Stimulated activated CD4-positive, alpha-beta T cell treated with anti-CD3 and anti-CD28 coated beads, Interleukin-1b, Interleukin-23, amount 100 ng/mL, for 1 hour (primary cell): ENCODE measurements at places on chromosomes 2 and 18.

- DNase-seq = no peak
These were observed 50.7 kb upstream of the PAIP2B start for GRCh38 chr2:71277536-71278103.

DNA sequence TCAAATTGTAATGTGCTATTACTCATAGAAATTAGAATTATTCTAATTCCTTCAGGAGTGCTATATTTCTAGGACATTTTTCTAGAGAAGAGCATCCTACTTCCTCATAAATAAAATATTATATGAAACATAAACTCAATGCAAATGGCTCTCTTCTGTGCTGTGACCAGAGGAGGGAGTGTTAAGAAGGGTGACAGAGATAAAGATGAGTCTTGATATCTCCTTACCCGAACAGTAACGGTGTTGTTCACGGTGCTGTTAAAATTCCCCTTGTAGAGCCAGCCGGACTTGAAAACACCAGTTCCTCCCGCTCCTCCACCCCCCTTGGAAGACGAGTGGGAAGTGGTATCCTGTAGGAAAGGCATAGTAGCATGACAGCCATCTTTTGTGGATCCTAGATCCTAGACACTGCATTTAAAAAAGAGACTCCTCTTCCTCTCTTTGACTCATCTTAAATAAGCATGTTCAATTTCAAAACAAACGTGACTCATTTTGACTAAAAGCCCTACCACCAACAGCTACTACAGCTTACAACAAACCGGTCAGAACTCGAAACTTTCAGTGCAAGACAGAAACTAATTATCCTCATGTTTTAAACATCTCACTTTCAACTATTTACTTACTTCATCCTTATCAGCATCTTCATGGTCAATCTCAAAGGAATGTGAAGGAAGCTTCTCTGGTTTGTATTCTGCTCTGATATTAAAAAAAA is 156.3 kb downstream of the DOCK10 start:
- no peak for DNase-seq

DNA sequence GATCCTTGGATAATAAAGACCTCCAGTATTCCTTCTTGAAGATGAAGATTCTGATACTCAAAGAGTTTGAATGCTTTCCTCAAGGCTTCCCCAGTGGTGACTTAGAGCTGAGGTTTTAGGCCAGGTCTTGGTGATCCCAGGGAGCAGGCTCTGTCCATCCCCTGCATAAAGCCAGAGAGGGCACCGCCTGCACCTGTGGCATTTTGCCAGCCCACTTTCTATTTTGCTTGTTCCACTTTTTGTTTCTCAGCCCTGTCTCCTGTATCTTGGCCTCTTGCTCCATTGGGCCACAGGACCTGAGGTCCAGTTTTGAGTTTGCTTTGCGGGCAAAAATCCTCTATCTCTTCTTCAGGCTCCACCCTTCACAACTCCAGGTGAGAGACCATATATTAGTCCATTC is 6.7 kb upstream of the SCYGR1 start:
- no peak for DNase-seq

GRCh38 chr2:43312755-43313641 is 86.6 kb upstream of the ZFP36L2 start:
- no peak for DNase-seq

- DNase-seq = no peak
These were observed 20.8 kb downstream of the MSH6 start for GRCh38 chr2:47803770-47804169.

- no peak for DNase-seq
These were observed 9.9 kb downstream of the PRKAG3 start for GRCh38 chr2:218821605-218822211.

GRCh38 chr2:171327043-171327496 is 106.7 kb downstream of the METTL8 start:
- DNase-seq = no peak

DNA sequence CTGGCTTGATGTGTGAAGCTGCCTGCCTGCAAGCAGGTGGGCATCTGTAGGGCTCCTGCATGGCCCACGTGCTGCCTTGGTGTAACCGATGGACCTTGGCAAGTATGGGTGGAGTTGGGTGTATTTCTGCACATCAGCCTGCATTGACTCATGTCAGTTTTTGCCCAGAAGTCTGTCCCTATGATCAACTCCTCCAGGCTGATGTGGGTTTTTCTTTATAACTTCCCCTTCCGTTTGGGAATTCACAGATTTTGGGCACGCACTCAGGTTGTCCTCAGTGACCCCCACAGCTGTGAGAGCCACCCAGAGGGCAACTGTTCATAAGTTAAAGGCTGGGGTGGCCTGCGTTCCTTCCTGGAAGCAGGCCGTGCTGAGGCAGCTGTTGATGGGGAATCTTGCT is 123.3 kb downstream of the NCK2 start:
- DNase-seq = no peak

DNA sequence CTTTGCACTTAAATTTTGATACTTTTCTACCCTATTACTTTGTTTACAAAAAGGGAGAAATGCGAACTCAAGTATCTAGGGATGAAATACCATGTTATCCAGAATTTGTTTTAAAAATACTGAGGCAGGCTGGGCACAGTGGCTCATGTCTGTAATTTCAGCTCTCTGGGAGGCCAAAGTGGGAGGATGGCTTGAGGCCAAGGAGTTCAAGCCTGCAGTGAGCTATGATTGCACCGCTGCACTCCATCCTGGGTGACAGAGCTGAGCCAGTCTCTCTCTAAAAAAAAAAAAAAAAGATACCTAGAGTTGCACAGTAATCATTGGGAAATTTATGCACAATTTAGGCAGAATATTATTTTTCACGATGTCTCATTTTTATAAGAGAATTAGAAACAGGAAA is 12.4 kb upstream of the VAPA start:
- no peak for DNase-seq

GRCh38 chr2:165621086-165621560 is 151.6 kb downstream of the CSRNP3 start:
- DNase-seq = no peak

- DNase-seq = no peak
These were observed 173.0 kb downstream of the SMAD7 start for GRCh38 chr18:48777744-48778116.

- DNase-seq = no peak
These were observed 98.1 kb downstream of the PARD3B start for GRCh38 chr2:204643326-204643725.

DNA sequence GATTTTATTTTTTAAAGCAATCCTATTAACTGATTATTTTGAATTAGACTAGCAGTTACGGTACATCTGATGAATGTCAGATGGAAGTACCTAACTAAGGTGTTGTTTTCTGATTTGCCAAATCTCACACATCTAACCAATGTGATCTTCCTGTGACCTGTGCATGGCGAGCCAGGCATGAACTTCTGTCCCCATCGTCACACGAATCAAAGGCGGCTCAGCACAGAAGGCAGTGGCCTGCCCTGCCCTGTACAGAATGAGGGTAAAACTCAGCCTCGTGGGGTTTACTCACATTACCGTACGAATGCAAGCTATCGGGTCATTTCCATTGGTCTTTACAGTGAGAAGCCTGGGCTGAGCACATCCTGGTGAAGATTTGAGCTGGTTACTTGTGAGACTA is 87.3 kb downstream of the WDSUB1 start:
- DNase-seq = no peak

DNA sequence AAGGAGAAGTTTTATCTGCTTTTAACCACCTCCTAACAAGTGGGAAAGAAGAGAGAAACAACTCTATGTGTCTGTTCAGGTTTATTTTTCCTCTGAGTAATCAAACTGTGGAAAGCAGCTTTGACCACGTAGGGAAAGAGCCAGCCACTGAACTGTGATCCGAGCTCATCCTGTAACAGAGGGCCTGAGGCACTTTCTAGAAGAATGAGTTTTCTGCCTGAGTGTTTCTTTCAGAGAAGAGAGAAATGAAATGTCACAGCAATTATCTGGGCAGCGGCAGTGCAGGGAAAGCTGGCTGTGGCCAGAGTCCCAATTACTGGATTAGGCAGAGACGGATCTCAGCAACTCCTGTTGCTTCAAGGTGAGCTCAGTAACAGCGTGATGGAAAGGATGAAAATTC is 151.9 kb downstream of the CD226 start:
- no peak for DNase-seq

DNA sequence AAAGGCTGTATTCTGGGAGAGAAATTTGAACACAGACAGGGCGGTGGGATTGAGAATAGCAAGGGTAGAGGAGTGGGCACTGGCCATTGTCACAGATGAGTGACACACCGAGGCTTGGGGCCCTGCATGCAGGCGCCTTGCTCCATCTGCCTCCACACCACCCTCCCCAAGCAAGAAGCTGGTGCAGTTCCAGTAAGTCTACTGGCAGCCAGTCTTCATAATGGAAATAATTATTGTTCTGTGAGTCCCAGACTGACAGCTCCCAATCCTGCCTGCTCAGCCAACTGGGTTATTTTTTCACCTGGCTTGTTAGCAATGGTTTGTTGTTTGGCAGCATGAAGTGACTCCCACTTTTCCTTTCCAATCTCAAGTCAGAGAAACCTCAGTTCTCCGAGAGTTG is 13.0 kb downstream of the TTC32 start:
- DNase-seq = no peak

- no peak for DNase-seq
These were observed 56.9 kb downstream of the AFTPH start for GRCh38 chr2:64581018-64581417.

- DNase-seq = no peak
These were observed 653.0 kb downstream of the RNF144A start for GRCh38 chr2:7570247-7570646.

DNA sequence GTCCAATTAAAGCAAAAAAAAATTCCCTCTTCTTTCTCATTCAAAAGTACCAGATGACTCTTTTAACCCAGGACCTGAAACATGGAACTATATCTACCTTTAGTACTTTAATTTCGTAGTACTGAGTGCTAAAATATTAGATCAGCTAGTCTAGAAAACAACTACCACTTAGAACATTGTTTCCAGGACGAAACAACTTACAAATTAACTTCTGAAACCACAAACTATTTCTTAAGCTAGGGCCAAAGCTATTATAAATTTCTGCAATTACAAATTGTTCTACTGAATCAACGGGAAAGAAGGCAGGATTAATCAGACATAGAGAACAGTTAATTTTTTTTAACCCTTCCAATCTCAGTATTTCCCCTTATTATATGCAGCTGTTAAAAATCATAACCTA is 39.9 kb downstream of the DARS1 start:
- DNase-seq = no peak

DNA sequence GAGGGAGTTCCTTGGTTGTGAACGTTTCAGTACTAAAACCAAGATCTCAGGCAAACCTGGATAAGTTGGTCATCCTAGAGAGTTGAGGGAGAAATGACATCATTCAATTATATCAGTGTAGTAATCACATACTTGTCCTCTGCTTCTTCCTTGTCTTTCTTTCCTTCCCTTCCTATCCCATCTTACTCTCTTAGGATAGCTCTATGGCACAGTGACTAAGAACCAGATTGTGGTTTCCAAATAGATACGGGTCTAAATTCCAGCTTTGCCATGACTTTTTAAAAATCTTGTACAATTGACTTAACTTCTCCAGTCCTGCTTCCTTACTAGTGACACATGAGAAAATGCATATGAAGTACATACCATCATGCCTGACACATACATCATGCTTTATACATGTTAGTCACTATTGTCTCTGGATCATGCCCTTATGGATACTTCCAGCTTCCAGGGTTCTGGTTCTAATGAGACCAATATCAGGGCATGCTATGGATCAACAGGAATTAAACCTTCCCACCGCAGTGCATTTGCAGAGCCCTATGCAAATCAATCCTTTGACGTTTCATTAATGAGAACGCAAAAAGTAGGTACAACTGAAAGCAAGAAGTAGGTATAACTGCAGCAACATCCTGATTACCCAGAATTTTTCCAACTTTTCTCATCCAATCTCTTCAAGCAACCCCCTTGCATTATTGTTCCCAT is 168.0 kb upstream of the KLF7 start:
- no peak for DNase-seq

GRCh38 chr2:235405612-235406361 is 88.1 kb upstream of the AGAP1 start:
- no peak for DNase-seq

- no peak for DNase-seq
These were observed 12.3 kb upstream of the SNED1 start for GRCh38 chr2:240985881-240986786.

DNA sequence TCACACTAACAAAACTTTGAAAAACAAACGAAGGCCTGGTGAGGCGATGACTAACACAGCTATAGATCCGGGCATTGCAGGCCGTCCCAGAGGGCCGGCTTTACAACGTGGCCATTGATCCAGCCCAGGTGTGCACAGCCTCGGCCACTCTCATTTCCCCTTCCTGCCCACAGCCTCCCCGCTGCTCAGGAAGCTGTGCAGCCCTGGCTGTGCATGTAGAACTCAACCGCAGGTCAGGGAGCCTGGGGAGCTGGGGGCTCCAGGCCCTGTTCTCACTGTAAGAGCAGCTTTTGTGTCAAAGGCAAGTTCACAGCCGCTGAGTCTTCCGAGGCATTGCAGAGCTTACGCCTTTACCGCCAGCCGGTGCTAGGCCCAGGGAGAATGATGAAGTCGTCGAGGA is 87.2 kb downstream of the LONRF2 start:
- DNase-seq = no peak

DNA sequence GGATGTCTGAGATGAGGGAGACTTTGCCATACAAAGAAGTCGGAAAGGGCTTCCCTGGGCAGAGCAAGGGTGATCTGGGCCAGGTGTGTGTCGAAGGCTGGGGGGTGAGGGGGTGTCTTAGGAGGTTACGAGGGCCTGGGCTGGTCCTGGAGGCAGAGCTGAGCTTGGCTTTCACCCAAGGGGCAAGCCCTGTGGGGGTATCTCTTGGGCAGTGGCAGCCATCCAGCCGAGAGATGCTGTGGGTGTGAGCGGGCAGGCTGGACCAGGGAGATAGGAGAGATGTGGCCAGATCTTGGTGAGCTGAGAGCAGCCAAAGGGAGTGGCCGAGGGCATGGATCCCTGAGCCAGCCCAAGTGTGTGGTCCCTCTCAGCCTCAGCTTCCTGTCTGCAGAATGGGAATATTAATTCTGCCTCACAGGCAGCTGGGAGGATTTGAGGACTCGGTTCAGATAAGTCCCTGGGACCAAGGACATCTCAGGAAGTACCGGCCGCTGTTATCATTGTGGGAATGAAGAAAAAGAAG is 33.0 kb downstream of the MAL start:
- DNase-seq = no peak

- DNase-seq = no peak
These were observed 145.7 kb downstream of the SMAD7 start for GRCh38 chr18:48804856-48805610.

DNA sequence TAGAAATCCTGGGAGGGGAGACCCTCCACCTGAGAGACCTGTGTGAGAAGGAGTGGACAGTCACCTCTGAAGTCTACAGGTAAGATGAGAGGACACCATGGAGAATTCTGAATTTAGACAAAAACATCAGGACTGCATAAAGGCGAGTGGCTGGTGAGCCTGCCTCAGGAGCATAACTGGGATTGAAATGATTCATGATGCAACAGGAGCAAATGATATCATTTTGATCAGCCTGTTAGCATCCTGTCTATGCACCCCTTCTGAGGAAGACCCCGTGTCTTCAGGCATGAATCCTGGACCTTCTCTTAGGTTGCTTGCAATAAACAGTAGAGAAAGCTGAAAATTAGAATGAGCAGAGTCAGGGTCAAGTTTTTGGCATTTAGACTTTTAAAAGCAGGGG is 245.8 kb downstream of the ETAA1 start:
- DNase-seq = no peak
